ENCODE measurements at places on chromosomes 3 and 15. TPM values are rescaled to one million over a fixed set of nuclear protein-coding genes. Genes with fewer than 3 reads are reported as not detected.

- no peak for DNase-seq
Measured at GRCh38 chr3:69699183-69699582, 40.1 kb upstream of the MITF start.

GRCh38 chr3:151971814-151972579 is 98.6 kb downstream of the SUCNR1 start:
- no peak for DNase-seq

DNA sequence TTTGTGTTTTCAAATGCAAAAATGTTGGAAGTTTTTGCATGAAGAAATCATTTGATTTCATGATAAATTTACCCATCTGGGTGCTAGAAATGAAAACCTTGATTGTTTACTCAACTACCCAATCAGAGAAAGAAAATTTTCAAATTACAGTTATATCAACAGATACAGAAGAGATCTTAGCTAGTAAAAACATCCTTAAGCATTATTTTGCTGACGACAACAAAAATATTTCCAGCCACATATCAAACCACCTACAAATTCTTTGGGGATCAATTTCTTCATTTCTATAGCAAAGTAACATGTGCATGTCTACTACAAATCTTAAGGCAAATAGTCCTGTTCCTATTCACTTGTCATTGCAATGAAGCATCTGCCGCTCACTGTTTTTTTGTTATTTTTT is 530.3 kb downstream of the ZIC1 start:
- no peak for DNase-seq

- no peak for DNase-seq
Measured at GRCh38 chr3:140767566-140767965, 89.7 kb downstream of the TRIM42 start.

- no peak for DNase-seq
Measured at GRCh38 chr15:29086001-29086400, 183.6 kb downstream of the NSMCE3 start.

DNA sequence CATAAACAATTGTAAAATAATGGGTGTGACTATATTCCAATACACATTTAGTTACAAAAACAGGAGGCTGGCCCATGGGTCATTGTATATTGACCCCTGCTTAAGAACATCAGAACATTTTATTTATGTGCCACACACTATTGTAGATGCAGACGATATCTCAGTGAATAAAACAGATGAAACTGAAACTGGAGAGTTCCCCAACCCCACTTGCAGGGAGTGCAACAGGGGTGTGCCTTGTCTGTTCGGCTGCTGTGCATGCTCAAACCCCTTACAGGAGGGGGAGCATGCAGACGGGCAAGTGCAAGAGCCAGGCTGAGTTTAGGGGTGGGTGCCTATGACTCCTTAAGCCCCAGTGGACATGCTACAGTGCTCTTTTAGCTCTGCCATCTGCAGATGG is 509.6 kb downstream of the IGSF11 start:
- DNase-seq = no peak

DNA sequence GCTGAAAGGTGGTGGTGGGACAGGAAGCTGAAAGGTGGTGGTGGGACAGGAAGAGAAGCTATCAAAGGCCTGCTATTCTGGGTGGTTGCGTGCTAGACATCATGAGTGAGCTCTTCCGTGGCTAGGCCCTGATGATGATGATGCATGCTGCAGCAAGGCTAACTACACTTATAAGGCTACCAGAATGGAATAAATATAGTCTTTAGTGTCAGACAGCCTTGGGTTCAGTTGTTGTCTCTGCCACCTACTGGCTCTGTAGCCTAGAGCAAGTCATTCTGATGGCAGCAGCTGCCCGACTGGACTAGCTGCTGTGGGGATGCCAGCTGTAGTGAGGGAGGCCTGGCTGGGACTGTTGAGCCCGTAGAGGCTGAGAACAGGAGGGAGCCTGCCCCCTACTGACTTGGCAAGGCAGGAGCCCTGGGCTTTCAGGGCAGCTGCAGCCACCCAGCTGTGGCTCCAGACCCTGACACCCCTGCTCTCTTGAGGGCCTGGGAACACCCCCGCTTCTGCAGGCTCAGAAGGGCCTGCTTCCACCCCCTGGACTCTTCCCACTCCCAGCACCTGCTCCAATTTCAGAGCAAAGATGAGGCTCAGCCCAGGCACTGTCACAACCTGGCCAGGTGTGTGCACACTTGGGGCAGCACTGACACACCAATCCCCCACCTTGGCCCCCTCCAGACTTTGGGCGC is 21.4 kb upstream of the ZBED2 start:
- no peak for DNase-seq

SGO1 gene
- polyA plus RNA-seq = 14.1 TPM

GLDN gene
- polyA plus RNA-seq = 0.28 TPM

GRCh38 chr3:126937973-126938372 is 44.9 kb upstream of the PLXNA1 start:
- no peak for DNase-seq

DNA sequence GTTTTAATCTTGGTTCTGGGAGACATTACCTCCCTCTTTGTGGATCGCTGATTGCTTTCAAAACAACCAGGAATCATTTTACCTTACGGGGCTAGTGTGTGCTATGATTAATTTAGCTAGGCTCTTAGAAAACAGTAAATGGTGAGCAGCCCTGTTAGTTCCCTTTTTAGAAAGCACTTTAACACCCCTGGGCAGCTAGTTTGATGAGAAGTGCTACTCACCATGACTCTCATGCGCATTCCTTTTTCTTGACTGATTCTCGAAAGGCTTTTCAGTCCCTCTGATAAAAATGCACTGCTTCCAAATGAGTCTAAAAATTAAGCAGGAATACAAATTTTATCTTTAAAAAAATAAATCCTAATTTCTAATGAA is 75.3 kb upstream of the LEKR1 start:
- DNase-seq = peak; percentile 40

DNA sequence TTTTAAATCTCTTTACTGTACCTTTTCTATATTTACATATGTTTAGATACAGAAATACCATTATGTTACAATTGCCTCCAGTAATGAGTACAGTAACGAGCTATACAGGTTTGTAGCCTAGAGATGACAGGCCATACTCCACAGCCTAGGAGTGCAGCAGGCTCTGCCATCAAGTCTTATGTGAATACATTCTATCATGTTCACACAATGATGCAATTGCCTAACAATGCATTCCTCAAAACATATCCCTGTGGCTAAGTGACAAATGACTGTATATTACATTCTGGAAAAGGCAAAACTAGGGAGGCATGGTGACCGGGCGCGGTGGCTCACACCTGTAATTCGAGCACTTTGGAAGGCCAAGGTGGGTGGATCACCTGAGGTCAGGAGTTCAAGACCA is 192.4 kb upstream of the IGF1R start:
- no peak for DNase-seq

DLEC1 gene
- polyA plus RNA-seq = 2.0 TPM

DNA sequence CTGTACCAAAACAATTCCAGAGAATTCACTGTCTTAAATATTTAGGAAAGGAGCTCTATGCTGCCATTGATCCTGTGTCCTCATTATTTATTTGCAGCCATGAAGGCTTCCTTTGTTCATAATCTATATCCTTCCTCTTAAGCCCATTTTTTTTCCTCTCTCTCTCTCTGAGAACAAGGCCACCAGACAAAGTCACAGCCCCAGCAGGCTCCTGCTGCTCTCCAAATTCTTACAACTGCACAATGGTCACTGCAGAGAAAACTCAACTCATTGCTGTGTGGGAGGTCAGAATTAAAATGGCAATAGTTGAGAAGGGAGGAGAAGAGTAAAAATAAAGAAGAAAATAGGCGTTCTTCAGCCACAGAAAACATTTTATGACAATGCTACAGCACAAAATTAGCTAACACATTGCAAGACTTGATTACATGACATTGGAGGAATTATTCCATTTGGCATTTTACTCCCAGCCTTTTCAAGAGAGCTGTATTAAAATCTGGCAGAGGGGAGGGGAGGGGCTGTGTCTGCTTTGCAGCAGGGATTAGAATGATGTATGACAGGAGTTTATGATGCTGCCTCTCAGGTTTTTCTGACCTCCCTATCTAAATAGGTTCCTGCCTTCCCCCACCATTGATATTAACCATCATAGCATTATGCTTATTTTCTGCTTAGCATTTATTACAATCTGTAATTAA is 399.7 kb upstream of the THBS1 start:
- DNase-seq = no peak

GRCh38 chr15:70033109-70033508 is 64.6 kb downstream of the TLE3 start:
- DNase-seq = no peak

PRR20G gene
- not detected for polyA plus RNA-seq

- DNase-seq = no peak
Measured at GRCh38 chr15:59936741-59937140, 67.4 kb upstream of the FOXB1 start.

SMCO1 gene
- polyA plus RNA-seq = not detected

INKA1 gene
- polyA plus RNA-seq = 8.6 TPM

DNA sequence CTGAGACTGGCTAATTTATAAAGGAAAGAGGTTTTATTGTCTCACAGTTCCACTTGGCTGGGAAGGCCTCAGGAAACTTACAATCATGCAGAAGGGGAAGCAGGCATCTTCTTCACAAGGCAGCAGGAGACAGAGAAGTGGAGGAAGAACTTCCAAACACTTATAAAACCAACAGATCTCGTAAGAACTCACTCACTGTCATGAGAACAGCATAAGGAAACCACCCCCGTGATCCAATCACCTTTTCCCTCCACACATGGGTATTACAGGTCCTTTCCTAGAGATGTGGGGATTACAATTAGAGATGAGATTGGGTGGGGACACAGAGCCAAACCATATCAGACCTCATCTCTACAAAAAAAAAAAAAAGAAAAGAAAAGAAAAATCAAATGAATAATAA is 25.7 kb downstream of the CGGBP1 start:
- no peak for DNase-seq

CD276 gene
- polyA plus RNA-seq = 152 TPM

DNA sequence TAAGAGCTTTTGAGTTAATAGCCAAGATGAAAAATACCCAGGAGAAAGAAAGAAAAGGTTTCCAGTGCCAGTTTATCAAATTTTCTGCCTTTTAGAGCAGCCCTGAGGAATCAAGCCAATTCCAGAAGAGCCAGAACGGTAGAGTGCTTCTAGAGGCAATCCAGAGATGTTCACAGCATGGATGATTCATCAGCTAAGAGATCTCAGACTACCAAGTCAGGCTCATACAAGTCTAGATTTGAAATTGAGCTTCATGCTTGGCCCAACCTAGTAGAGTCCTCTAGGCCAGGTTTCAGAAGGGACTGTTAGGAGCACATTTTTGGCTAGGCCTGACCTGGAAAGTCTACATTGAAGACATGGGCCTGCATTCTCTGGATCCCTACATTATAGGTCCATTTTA is 15.5 kb downstream of the WDR48 start:
- DNase-seq = no peak

FBLN2 gene
- 17.9 TPM for polyA plus RNA-seq

DNA sequence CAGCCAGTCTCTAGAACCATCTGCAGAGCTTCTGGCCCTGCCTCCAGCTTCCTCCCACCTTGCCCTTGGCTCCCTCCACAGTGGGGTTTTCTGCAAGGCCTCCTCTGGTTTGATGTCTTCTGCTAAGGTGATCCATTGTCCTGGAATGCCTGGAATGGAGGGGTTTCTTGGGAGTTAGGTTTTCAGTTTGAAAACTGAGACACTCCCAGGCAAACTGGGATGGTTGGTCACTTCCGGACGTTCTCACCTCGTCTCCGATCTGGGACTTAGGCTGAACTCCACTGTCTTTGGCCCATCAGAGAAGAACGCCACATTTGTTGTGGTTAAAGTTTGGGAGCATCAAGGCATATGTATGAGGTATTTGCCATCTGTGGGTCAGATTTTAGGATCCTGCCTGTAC is 77.4 kb upstream of the KLHL25 start:
- DNase-seq = no peak

- DNase-seq = no peak
Measured at GRCh38 chr15:31039961-31040360, 48.5 kb upstream of the MTMR10 start.

GRCh38 chr15:79948761-79949160 is 22.2 kb downstream of the BCL2A1 start:
- no peak for DNase-seq

- no peak for DNase-seq
Measured at GRCh38 chr3:149231871-149232270, 10.2 kb upstream of the CP start.

DNA sequence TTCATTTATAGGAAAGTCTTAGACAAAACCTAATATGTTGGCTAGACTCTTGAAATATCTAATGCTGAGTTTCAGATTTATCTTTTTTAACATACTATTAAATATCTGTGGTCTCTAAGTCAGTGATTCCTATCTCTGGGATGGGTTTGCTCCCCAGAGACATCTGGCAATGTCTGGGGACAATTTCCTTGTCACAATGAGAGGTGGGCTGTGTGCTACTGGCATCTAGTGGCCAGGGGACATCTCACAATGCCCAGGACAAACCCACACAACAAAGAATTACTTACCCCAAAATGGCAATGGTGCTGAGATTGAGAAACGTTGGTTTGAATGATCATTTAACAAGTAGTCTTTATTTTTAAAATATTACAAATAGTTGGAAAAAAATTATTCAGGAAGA is 602.1 kb downstream of the MAGI1 start:
- DNase-seq = no peak

GRCh38 chr3:116920826-116921610 is 211.4 kb downstream of the TUSC7 start:
- no peak for DNase-seq

SCAANT1 gene
- 1.0 TPM for polyA plus RNA-seq

DNA sequence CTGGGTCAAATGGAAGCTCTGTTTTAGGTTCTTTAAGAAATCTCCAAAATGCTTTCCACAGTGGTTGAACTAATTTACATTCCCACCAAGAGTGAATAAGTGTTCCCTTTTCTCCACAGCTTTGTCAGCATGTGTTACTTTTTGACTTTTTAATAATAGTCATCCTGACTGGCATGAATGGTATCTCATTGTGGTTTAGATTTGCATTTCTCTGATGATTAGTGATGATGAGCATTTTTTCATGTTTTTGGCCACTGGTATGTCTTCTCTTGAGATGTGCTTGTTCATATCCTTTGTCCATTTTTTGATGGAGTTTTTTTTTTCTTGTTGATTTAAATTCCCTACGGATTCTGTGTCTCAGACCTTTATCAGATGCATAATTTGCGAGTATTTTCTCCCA is 745.0 kb upstream of the BCHE start:
- no peak for DNase-seq

TGM5 gene
- polyA plus RNA-seq = not detected

DNA sequence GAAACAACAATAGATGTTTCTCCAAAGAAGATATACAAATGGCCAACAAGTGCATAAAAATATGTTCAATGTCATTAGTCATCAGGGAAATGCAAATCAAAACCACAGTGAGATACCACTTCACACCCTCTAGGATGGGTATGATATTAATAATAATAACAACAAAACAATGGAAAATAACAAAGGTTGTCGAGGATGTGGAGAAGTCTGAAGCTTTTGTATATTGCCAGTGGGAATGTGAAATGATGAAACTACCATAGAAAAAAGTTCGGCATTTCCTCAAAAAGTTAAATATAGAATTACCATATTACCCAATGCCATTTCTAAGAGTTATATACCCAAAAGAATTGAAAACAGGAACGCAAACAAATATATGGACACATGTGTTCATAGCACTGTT is 10.8 kb downstream of the BHLHE40 start:
- no peak for DNase-seq

- peak; percentile 66 for DNase-seq
Measured at GRCh38 chr3:188154014-188154808, at the start of gene LPP. TSS of gene LPP (plus strand) at chr3:188154157. CDS start at chr3:188406121, 251,964 bp downstream.

DAZL gene
- polyA plus RNA-seq = not detected
